ENCODE measurements at places on chromosomes 4 and X.

DNA sequence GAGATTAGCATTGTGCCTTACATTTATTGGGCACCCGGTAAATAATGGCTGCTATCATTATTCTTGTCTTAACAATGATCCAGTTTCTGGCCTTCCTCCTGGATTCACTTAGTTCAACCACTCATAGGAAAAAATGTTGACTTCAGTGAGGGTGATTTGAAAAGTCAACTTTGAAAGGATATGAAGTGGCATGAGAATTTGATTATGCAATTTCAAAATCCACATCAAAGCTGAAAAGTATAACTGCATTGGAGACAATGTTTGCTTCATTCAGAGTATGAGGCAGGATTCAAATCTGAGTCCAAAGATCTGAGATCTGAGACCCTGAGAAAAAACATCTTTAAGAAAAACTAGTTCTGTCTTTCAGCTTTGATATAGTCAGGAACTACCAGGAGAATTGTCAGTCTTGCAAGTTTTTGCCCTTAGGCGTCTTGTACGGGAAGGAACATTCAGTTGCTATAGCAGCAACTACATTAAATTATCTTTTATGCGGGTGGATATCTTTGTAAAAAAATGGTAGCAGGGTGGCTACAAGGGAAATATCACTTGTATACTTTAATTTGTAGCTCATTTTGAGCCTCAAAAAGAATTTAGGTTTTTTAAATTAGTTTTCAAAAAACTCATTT, 587.5 kb upstream of the LCORL start:
- no peak for DNase-seq

GRCh38 chr4:159542296-159542695, 439.4 kb downstream of the RAPGEF2 start:
- no peak for DNase-seq

DNA sequence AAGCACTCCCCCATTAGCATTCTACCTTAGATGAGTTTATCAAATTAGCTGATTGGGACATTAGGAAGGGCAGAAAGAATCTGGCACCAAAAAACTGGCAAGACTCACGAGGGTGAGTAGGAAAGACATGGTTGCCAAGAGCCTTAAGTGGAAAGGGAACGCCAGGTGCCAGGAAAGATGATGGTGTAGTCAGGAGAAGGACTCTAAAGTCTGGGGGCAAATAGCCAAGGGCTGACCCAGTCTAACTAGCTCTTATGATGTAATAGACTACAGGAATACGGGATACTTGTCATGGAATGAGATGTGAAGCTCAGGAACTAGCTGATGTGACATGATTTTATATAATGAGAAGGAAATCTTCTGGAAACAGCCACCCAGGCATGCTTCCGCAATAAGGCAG, 94.8 kb downstream of the MBNL3 start:
- no peak for DNase-seq

GRCh38 chr4:85610450-85610849, 135.5 kb downstream of the ARHGAP24 start:
- DNase-seq: no peak

GRCh38 chr4:140719022-140719421, 37.2 kb downstream of the TBC1D9 start:
- no peak for DNase-seq

- DNase-seq: no peak
Observed at GRCh38 chr4:54553001-54553400, 104.8 kb upstream of the KIT start.

GRCh38 chr4:163087805-163088204, 78.9 kb downstream of the NAF1 start:
- no peak for DNase-seq

GRCh38 chr4:7760228-7760627, 179.4 kb downstream of the AFAP1 start:
- DNase-seq: no peak

DNA sequence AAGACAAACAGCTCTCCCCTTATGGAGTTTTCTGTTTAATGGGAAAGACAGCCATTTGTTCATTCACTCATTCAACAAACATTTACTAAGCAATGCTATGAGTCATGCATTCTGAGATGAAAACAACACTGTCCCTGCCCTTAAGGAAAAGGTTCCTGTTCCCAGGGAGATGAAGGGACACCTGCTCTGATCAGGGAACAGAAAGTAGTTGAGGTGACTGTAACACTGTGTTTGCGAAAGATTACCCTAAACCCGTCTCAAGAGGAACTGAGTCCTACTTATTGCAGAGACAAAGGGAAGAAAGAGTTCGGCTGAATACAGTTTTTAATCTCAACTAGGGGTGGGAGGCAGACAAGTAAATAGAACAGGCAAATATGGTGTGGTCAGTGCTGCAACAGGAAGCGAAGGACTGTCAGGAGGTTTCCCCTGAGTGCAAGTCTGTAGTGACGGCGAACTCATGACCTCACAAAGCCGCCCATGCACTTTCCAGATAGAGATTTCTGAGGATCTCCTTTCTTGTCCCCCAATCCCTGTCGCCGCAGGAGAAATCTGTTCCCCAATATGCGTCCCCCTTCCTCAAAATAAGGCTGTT, 712 bp downstream of the STX18 start:
- DNase-seq: no peak

GRCh38 chrX:101462892-101463291, 22.4 kb upstream of the ARMCX4 start:
- no peak for DNase-seq

- DNase-seq: no peak
Observed at GRCh38 chr4:151407466-151408379, 1.3 kb upstream of the FHIP1A start.

GRCh38 chrX:149762696-149763614, 10.9 kb upstream of the HSFX1 start:
- no peak for DNase-seq

DNA sequence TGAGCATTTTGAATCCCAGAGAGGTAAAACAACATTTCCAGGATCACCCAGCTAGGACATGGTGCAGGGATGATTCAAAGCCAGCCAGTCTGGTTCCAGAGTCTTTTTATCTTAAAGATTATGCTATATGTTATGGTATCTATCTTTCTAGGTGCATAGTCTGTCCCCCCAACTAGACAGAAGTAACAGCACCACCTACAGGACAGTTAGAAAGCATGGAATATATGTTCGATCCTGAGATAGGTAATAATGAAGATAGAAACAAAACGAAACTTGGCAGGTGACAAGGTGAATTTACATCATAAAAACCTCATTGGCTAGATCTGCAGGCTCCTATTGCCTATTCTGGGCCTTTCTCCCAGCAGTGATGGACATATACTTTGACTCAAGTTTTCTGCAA, 723.2 kb downstream of the SMARCA1 start:
- DNase-seq: no peak

GRCh38 chr4:84647312-84647884, 64.5 kb downstream of the CDS1 start:
- no peak for DNase-seq

DNA sequence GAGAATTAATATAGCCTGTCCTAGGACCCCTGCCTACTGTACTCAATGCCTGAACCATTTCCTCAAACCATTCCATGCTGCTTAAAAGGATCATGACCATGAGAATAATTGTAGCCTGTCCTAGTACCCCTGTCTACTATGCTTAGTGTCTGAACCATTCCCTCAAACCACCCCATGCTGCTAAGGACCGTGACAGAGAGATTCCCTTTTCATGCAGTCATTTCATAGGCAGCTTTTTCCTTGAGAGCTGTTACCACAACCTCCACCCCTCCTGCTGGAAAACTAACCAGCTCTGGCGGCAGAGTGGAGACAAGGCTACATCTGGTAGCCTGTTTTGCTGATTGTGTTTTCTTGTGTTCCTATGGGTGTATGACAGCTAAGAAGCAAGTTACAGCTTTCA, 174.9 kb upstream of the SMARCAD1 start:
- no peak for DNase-seq

GRCh38 chr4:135408109-135408508, 1206.5 kb upstream of the PABPC4L start:
- DNase-seq: no peak

DNA sequence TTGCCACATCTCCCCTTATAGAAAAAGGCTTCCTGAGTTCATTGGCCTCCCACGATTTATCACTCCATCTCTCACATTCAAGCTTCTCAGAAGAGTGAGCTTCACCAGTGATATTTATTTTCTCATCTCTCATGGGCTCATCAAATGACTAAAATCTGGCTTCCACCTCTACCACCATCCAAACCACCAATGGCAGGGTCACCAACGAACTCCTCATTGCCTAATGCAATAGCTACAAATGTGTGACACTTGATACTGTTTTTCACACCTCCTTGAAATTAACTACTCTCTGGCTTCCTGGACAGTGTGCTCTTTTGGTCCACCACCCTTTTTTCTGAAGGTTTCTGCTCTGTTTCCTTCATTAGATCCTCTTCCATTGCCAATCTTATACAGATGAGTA, 129.0 kb downstream of the SH2D1A start:
- no peak for DNase-seq
